ENCODE measurements at places on chromosomes 4 and X.
A peak's percentile ranks its signal among the peaks of the same experiment; 100 is the strongest.

- no peak for DNase-seq
These were observed 2.8 kb downstream of the TMPRSS11D start for GRCh38 chr4:67880866-67881610.

DNA sequence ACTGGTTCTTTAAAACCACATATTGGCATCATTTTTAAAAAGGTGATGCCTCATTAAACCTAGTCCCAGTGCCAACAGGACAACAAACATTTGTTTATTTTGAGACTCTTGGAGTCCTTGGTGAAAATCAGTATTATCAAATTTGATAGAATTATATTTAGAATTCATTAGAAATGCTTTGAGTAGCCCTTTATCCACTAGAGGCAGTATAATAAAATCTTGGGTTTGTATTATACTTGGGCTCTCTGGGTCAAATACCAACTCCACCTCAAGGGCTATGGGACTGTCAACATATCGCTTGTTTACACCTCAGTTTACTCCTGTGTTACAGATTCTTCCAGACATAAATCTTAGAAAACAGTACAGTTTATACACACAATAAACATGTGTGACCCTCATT, 335.7 kb upstream of the FSTL5 start:
- DNase-seq, result no peak

DNA sequence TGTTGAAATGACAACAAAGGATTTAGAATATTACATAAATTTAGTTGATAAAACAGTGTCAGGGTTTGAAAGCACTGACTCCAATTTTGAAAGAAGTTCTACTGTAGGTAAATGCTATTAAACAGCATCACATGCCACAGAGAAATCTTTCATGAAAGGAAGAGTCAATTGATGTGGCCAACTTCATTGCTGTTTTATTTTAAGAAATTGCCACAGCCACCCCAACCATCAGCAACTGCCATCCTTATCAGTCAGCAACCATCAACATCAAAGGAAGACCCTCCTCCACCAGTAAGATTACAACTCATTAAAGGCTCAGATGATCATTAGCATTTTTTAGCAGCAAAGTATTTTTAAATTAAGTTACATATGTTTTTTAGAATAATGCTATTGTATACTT, 54.6 kb upstream of the RAB9B start:
- no peak for DNase-seq

GRCh38 chrX:39774774-39775328, 322.9 kb downstream of the BCOR start:
- DNase-seq, result no peak

- DNase-seq, result no peak
These were observed 218.6 kb upstream of the SLC7A11 start for GRCh38 chr4:138460477-138461414.

GRCh38 chr4:139743027-139743426, 77.4 kb downstream of the MGST2 start:
- DNase-seq, result no peak

DNA sequence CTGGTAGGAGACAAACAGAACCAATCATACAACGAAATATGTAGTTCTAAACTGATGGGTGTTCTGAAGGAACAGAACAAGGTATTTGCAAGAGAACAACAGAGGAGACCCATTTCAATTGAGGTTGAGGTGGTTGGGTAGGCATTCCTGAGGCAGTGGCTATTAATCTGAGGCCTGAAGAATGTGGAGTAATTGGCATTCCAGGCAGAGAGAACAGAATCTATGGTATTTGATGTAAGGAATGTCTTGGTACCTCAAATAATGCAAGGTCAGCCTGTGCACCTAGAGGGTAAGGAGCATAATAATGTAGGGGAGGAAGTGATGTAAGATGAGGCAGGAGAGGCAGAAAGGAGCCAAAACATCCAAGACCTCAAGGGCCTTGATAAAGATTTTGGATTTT, 109.5 kb upstream of the TEX13C start:
- no peak for DNase-seq

GRCh38 chrX:153475271-153475670, 4.9 kb upstream of the HAUS7 start:
- DNase-seq, result no peak

- DNase-seq, result no peak
These were observed 452.3 kb downstream of the MID1IP1 start for GRCh38 chrX:39253551-39253950.

DNA sequence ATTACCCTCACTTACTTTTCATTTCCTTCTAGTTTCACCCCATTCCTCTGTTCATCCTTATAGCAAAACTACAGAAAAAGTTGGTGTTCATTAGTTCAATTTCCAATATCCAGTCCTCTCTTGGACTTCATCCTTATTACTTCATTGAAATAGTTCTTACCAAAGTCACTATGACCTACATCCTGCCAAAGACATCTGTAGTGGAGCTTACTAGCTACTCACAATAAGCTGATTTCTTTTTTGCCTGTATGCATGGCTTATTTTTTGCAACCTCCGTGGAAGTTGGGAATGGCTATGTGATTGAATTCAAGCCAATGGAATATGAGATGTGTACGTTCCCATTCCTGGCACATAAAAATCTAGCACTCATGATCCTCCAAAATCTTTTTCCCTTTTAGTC, 4.6 kb upstream of the CDKL2 start:
- no peak for DNase-seq

- DNase-seq, result no peak
These were observed 36.1 kb upstream of the DOCK11 start for GRCh38 chrX:118459494-118459893.

- DNase-seq, result no peak
These were observed 81.0 kb downstream of the MGST2 start for GRCh38 chr4:139746431-139747171.

DNA sequence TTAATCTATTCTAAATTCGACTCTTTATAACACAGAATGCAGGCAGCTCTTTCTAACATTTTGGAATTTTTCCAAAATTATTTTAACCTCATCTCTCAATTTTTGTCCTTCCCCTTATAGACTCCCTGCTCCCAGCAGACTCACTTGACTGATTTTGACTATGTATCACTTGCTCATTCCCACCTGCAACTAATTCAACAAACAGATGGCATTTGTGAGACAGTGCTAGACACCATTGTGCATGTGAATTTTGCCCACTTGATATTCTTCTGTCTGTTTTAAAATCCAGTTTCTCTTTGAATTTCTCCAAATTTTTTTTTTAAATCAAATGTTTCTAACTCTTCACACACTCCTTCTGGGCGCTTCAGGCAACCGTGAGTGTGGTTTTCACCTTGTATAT, 1534.0 kb downstream of the PCDH7 start:
- no peak for DNase-seq

GRCh38 chr4:103032574-103032973, 13.1 kb upstream of the SLC9B1 start:
- no peak for DNase-seq

DNA sequence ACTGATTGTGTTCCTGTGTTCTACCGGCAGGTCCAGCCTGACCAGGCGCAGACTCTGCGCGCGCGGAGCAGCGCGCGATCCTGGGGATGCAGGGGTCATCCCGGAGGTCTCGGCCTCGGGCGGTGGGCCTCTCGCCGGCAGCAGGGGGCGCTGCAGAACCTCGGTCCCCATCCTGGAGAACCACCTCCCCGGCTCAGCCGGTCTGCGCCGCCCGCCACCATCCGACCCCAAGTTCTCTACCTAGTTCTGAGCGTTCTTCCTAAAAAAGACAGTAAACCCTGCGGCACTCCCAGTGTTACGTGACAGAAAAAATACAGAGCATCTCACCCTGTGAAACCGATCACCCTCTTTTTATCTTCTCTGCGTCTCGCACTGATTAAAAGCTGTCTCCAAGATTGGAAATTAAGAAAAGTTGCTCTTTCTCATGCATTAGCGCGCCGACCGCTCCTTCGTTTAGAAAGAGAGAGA, 1.6 kb downstream of the TRPC3 start:
- peak; percentile 87 for DNase-seq

GRCh38 chrX:24190500-24191156, 41.1 kb downstream of the ZFX start:
- DNase-seq, result no peak

GRCh38 chrX:21711129-21711847, 46.6 kb downstream of the SMPX start:
- no peak for DNase-seq

DNA sequence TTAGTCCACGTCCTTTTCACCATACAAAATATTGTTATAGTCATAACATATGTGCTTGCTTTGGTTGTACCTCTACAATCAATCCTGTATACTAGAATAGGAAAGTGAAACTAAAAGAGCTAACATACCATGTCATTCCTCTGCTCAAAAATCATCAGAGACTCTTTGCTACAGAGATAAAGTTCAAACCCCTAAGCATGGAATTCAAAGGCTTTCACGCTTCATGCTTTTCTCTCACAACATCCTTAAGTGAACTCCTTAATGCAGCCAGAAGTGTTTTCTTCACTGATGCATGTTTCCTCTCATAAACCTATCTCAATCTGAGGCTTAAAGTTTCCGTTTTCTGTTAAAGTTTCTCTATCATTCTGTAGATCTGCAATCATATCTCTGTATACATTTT, 744.6 kb upstream of the IGFBP7 start:
- no peak for DNase-seq

GRCh38 chr4:7805533-7806337, 133.9 kb downstream of the AFAP1 start:
- no peak for DNase-seq

DNA sequence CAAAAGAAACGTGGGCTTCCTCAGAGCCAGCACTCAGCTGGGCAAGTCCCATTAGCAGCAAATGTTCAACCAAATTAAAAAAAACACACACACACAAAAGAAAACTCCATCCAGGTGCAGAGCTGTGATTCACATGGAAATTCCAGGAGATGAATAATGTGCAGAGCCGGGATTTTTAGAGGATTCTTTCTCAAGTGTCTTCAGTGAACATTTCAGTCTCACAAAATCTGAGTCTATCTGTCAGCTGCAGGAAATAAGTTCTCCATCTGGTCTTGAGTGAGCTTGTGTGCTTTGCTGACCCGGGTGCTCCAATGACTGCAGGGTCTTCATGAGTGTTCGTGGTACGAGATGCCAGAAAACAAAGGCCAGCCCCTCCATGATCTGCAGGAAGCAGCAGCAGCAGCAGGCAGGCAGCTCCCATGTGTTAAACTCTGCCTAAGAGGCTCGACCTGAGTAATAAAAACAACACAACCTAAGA, 44.3 kb downstream of the RASGEF1B start:
- no peak for DNase-seq

DNA sequence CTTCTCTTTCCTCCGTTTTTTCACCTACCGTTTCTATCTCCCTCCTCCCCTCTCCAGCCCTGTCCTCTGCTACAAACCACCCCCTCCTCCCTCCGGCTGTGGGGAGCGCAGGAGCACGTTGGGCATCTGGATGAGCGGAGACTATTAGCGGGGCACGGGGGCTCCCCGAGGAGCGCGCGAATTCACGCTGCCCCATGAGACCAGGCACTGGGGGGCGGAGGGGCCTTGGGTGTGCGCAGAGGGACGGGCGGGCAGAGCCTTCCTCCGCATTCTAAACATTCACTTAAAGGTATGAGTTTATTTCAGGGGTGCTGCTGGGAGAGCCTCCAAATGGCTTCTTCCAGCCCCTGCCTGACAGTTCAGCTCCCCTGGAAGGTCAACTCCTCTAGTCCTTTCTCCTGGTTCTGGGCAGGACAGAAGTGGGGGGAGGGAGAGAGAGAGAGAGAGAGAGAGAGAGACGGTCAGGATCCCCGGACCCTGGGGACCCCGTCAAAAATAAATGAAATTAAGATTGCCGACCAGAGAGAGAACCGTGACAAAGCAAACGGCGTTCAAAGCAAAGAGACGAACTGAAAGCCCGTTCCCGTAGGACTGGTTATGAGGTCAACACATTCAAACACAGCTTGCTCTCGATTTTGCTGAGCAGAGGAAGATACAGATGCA, 5.0 kb downstream of the SHOX start:
- DNase-seq, result no peak

- no peak for DNase-seq
These were observed 2.1 kb downstream of the BRWD3 start for GRCh38 chrX:80807606-80807991.

- DNase-seq, result no peak
These were observed 2057.3 kb downstream of the ARAP2 start for GRCh38 chr4:34187056-34187455.

DNA sequence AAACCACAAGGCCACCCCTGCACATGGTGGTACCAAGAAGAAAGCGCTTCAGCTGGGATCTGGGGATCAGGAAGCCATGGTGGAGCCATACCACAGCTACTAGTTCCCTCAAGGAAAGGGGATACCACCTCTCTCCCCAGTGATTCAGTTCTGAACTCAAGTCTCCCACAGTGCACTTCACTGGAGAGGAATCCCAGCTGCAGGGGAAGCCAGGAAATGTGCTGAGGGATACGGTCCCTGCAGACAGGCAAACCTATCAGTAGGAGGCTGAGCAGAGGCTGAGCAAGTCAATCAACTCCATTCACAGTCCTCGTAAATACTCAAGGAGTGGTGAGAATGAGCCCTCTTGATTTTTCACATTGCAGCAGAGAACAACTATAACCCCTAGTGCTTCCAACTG, 11.0 kb downstream of the TMEM192 start:
- DNase-seq, result no peak

All from Right ventricle myocardium inferior (tissue), 1 donor.